Activated CD8-positive, alpha-beta memory T cell treated with anti-CD3 and anti-CD28 coated beads, Interleukin-2, amount 50 U/mL, for 4 hours (primary cell): ENCODE measurements at places on chromosomes 11 and 22.

DNA sequence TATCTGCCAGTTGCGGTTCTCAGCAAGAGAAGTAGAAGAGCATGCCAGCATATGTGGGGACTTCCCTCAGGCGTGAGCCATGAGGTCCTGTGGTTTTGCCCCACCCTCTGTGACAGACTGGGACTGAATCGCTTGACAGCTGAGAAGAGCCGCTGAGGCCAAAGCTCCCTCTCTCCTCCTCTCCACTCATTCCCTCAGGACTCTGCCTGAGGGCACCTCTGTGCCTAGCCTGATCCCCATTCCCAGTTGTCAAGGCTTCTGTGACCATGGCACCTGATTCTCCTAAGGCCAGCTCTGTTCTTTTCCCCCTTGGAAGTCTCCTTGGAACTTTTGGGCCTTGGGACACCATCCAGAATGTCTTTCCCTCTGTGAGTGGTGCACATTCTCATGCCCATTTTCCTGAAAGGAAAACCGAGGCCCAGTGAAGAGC lies 27.0 kb downstream of the ART5 start:
- peak; percentile 24 for DNase-seq

DNA sequence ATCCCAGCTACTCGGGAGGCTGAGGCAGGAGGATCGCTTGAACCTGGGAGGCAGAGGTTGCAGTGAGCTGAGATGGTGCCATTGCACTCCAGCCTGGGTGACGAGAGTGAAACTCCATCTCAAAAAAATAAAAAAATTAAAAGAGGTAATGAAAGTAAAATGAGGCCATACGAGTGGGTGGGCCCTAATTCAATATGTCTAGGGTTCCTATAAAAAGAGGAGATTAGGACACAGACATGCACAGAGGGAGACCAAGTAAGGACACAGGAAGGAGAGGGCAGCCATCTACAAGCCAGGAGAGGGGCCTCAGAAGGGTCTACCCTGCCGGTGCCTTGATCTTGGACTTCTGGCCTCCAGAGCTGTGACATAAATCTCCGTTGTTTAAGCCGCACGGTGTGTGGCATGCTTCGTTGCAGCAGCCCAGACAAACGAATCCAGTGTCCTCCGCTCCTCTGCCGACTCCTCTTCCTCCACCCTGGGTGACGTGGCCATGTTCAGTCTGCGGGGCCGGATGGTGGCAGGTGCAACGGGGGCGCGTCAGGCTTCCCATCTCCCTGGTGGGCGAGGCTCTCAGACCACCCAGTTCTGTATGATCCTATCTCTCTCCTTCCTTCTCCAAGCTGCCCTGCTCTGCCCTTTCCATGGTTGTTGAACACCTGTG lies 51.6 kb upstream of the PARVG start:
- no peak for DNase-seq

DNA sequence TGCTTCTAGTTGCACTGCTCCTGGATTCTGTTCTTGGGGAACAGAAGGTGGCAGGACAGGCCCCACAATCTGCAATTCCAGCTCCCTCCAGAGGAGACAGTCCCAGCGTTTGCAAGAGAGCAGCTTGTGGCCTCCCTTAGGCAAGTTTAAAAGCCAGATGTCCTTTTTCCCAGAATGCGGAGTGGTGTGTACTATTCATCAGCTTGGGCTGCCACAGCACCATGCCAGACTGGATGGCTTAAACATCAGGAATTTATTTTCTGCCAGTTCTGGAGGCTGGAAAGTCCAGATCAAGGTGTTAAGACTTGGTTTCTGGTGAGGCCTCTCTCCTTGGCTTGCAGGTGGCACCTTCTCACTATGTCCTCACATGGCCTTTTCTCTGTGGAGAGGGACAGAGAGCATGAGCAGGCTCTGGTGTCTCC lies 11.7 kb downstream of the MIAT start:
- no peak for DNase-seq

DNA sequence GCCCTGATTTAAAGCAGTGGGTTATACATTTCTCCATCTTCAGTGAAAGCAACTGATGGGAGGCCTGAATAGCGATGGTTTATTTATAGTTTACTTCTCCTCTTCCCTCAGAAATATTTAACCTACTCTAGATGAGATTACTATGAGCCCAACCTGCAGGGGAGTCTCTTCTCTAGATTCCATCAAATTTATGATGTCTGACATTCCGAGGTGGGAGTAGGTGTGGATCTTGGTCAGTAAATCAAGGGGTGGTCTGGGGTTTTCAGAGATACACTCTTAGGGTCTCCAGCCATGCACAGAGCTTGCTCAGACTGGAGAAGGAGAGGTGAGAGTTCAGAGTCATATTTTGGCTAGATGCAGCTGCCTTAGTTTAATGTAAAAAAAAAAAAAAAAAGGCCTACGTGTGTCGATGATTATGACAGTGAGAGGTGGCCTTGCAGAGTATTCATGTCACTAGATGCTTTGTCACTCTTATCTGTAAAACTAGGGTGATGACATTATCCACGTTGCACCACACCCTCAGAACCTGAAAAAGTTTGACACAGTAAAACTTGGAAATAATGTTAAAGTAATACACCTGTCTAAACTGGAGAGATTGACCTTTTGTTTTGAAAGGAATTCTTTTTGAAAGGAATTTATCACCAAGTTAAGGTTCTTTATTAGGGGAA lies 81.2 kb downstream of the EXT2 start:
- DNase-seq = no peak

DNA sequence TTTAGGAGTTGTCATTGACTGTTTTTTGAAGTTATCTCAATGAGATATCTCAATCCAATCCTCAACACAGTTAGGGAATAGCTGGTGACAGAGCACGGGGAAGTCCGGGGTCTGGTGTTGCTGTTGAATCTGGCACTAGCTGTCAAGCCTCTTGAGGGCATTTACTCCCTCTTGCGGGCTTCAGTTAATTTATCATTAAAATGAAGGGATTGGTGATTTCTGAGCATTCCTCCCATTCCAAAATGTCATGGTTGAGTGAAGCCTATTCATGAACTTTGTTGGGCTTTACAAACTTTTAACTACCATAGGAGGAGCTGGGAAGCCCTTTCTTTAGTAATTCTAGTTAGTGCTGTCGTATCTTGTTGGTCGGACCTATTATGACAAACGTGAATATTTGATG lies 40.2 kb downstream of the UVRAG start:
- no peak for DNase-seq

GRCh38 chr11:105588001-105588400 lies 21.9 kb upstream of the GRIA4 start:
- no peak for DNase-seq

DNA sequence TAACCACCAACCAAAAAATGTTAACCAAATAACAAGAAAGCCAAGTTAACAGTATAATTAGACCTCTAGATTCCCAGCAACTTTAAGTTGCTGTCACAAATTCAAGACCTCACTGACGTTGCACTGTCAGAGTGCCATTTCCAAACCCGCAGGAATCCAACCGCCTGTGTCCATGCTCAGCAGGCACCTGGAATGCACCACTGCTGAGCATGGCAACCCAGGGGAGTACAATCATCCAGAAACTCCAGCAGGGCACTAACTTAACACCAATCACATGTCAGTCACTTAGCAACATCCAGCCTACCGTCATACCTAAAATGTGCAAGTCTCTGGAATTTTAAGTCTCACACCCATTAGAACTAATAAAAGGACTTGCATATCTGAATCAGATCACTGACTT lies 48.8 kb downstream of the SMCO4 start:
- no peak for DNase-seq

GRCh38 chr11:2198621-2199365 lies 27.2 kb upstream of the TH start:
- no peak for DNase-seq

DNA sequence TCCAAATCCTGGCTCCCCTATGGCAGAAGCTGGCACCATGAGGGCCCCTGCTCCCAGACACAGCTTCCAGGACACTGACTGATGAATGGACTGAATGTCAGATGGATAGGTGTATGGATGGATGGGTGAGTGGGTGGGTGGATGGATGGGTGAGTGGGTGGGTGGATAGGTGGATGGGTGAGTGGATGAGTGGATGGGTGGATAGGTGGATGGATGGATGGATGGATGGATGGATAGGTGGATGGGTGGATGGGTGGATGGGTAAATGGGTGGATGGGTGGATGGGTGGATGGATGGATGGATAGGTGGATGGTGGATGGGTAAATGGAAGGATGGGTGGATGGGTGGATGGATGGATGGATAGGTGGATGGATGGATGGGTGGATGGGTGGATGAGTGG lies 4.3 kb downstream of the FGF3 start:
- DNase-seq = no peak

GRCh38 chr11:55714982-55715888 lies 53.2 kb downstream of the OR4C6 start:
- DNase-seq = no peak
